RKO (cell line): ENCODE measurements at places on chromosomes 16 and 17.

GRCh38 chr16:5875416-5875815 lies 777.8 kb upstream of the EEF2KMT start:
- DNase-seq: no peak

DNA sequence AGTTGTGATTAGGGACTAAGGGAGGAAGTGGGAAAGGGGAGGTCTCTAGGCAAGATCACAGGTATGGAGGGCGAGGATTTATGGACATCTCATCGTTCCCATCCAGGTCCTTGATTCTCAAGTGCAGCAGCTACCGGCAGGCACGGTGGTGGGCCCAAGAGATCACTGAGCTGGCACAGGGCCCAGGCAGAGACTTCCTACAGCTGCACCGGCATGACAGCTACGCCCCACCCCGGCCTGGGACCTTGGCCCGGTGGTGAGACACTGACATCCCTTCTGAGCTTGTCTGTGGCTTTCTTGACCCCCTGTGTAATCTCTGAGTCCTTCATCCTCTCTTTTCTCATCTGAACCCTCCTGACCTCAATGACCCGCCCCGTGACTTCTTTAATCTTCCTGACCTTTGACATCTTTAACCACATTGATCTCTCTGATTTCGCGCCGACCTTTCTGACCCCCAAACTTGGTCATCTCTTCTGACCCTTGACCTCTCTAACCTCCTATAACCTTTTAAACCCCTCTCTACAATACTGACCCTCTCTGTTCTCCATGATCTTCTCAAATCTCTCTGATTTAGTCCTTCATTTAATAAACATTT lies 3.8 kb downstream of the PLD2 start:
- DNase-seq: no peak

DNA sequence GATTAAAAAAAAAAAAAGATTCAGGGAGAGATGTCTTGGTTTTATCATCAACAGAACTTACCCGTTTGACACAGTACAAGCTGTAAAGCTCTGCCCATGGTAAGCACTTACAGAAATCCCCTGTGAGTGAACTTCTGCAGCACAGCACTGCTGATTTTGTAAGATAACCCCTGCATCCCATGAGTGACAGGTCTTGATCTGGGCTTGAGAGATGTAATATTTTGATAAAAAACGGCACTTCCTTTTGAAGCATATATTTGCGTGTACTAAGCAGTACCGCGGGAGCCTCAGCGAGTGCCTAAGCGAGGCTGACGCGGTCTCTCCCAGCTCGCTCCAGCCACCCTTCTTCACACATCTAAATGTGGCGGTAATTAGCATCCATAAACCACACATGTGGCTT lies 50.5 kb downstream of the IKZF3 start:
- no peak for DNase-seq

DNA sequence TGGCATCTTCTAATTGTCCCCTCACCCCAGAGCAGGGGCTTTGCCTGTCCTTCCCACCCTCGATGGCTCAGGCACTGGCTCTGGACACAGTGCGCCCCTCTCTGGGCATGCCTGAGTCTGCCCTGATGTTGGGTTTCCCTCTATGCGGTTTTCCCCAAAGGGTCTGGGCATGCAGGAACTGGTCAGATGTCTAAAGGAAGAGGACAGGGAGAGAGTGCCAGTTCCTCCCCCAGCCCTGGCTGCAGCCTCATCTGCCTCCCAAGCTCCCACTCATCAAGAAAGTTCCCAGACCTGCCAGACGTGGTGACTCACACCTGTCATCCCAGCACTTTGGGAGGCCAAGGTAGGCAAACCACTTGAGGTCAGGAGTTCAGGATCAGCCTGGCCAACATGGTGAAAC lies 41.3 kb upstream of the PABPN1L start:
- DNase-seq: peak; percentile 16

DNA sequence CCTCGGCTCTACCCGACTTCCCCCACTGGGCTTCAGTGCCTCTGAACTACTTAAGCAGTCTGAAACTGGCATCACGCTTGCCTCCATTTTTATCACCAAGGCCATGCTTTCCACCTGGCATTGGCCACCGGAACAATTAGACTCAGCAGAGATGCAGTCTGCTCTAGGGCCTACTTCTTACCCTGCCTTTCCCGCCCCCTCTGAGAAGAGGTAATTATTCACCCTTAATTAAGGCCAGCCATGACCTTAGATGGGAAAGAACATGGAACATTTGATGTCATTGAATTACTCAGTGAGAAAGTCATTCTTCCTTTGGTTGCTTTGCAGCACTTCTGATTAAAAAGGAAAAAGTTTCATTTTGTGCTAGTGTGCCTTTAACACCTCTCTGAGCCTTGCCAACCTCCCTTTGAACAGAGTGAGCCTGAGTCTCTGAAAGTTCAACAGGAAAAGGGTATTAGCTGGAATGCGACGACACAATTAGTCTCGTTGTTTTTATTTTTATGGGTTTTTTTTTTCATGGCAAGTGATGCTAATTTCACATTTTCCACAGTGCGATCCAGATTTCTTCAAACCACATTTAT lies 60.9 kb upstream of the TNRC6A start:
- DNase-seq: peak; percentile 39

DNA sequence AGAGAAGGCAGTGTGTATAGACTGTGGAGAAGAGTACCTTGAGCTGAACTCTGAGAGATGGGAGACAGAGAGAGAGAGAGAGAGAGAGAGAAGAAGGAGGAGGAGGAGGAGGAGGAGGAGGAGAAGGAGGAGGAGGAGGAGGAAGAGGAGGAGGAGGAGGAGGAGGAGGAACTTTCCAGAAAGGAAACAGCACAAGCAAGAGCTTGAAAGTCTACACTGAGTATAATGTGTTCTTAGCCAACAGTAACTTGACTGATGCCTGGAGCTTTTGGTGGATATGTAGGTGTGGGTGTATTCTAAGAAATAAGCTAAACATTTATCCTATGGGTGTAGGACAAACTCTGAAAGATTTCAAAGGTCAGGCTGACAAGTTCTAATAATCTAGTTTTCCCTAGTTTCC lies 116.4 kb downstream of the SNX11 start:
- DNase-seq: no peak

DNA sequence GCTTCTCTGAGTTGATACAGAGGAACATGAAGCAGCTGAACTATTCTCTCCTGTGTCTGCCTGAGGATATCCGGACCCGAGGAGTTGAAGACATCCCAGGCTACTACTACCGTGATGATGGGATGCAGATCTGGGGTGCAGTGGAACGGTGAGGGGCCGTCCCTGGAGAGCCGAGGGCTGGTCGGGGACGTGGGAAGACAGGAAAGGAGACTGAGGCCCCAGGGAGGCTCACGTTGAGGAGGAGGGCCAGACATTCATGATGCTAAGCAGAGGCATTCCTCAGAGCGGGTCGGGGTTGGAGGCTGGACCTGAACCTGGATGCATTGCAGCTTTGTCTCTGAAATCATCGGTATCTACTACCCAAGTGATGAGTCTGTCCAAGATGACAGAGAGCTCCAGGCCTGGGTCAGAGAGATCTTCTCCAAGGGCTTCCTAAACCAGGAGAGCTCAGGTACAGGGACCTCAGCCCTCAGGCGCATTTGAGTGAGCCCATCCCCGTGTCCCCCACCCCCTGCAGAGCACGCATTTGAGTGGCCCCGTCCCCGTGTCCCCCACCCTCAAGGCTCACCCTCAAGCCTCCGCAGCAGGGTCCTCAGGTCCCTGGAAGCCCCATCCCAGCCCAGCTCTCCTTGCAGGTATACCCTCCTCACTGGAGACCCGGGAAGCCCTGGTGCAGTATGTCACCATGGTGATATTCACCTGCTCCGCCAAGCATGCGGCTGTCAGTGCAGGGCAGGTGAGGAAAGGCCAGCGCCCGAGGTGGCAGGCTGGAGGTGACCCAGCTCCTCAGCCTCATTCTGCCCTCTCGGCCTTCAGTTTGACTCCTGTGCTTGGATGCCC lies 8.3 kb downstream of the ALOX15B start:
- no peak for DNase-seq

DNA sequence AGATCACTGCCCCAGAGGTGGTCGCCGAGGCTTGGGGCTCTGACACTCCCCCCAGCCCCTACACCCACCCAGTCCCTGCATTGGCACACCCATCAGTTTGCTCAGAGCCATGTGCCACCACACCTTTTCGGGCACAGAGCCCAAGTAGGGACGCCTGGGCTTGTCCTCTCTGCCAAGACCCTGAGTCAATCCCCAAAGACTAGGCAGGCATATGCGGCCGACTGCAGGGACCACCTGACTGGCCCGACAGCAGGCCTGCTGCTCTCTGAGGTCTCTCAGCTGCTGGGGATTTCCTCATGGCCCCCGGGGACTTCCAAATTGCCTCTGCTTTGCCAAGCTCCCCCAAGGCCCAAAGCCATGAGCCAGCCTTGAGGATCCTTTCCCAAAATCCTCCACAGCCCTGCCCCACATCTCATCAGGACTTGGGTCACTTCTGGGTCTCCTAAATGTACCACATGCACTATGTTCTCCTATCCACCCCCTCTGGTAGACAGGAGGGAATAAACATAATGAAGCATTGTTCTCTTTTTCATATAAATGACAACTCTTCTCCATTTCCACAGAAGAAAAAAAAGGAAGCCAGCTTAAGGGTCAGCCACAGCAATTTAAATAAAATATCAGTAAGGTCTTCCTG lies 30.6 kb downstream of the MYO18A start:
- no peak for DNase-seq

DNA sequence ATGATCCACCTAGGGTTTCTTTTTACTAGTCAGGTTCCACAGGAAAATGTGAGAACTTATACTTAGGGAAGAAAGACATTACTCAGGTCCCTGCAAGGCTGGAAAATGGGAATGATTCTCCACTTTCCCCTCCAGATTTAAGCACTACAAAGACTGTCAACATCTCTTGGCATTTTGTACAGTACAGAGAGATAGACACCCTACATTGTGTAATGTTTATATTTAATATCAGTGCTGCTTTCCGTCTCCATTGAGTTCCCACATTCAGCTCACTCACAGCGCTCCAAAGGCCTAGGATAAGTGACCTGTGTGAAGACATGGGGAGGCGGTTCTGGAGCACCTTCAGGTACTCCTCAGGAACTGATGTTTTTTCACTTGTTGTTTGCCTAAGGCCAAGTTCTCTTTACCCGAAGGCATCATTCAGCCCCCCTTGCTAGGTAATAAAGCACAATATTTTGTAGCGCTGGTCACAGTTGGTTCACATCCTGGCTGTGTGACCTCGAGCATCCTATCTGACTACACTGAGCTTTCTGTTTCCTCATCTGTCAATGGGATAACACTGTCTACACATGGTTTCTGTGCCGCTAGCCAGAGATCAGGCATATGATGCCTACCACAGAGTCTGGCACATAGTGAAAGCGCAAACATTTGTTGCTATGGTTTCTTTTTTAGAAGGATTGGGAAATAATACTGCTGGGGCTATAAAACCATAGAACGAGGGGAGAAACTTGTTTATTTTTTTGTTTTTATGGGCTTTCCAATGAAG lies 226.6 kb downstream of the ZFHX3 start:
- no peak for DNase-seq

- DNase-seq: peak; percentile 51
Measured at GRCh38 chr16:2500918-2501750, 12.6 kb upstream of the ATP6V0C start.

DNA sequence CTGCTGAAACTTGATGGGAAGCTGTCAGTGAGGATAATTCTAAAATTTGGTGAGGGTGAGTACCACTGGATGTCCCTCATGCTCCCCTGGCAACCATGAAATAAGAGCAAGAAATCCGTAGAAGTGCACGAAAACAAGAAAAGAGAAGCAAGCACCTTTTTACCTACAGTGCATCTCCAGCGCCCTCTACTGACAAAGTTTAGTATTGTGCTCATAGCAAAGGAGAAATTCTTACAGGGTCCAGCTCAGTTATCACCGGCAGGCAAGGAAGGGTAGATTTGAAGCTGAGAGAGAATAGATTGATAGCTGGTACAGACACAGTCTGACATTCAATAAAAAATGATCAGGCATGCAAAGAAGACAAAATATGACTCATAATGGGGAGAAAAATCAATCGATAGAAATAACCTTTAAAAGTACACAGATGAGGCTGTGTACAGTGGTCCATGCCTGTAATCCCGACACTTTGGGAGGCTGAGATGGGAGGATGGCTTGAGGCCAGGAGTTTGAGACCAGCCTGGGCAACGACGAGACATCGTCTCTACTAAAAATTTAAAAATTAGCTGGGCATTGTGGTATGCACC lies 28.3 kb upstream of the TEX2 start:
- peak; percentile 23 for DNase-seq

- no peak for DNase-seq
Measured at GRCh38 chr16:7017006-7017662, 315.5 kb upstream of the RBFOX1 start.

DNA sequence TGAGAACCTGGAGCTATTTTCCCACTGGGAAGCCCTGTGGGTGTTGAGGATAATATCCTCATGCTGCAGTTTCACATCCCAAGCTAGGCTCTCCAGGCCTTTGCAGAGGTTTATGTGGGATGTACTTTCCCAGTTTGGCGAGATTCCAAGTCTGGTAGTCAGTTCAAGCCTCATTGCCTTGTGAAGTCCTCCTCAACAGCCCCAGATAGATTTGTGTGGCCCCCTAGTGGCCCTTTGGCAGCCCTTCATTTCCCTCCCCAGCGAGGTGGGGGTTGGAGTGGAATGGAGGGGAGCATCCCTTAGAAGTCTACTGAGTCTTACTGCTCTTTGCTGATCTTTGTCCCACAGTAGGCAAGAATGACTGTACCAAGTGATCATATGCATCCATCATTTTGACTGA lies 137.9 kb downstream of the CDH11 start:
- DNase-seq: peak; percentile 40

DNA sequence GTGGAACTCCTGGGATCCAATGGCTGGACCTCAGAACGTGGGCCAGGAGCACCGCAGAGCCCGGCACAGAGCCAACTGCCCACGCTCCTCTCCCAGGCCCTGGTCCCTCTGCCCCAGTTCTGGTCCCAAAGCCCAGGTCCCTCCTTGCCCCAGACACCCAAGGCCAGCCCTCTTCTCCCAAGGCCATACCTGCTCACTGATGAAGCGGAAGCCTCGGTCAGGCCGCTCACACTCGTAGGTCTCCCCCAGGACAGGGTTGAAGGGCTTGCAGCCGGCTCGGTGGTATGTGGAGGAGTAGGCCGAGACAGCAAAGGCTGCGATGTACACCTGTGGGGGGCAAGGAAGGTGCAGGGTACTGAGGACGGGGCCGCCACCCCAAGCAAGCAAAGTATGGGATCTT lies 8.5 kb downstream of the OSBPL7 start:
- no peak for DNase-seq

DNA sequence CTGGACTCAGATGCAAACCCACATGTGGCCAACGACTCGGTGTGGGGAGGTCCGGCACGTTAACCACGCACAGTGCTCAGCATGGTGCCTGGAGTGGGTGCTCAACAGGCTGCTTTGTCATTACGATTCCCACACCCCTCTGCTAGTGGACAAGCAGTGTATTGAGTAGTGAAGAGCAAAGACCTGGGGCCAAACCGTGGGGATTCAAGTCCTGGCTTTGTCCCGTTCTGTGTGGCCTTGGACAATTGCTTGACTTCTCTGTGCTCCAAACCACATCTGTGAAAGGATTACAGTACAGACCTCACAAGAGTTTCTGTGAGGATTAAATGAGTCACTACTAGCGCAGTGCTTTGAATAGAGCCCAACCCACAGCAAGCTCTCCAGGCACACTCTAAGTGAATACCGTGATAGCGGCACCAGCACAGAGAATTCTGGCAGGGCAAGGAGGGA lies 33.8 kb downstream of the TRPV2 start:
- DNase-seq: peak; percentile 41
